Esophagus squamous epithelium (tissue), 5 donors: ENCODE measurements at places on chromosomes 6 and 20. TPM values are rescaled to one million over a fixed set of nuclear protein-coding genes. Genes with fewer than 3 reads are reported as not detected.

The SOBP gene
- 1.4 TPM for total RNA-seq

The GRIK2 gene
- not detected for total RNA-seq

The RHAG gene
- 0.19 TPM for total RNA-seq

The TBC1D7 gene
- 8.2 TPM for total RNA-seq

The GLP1R gene
- 0.15 TPM for total RNA-seq

The EPHA7 gene
- 0.47 TPM for total RNA-seq

The C20orf96 gene
- total RNA-seq: 1.1 TPM

DNA sequence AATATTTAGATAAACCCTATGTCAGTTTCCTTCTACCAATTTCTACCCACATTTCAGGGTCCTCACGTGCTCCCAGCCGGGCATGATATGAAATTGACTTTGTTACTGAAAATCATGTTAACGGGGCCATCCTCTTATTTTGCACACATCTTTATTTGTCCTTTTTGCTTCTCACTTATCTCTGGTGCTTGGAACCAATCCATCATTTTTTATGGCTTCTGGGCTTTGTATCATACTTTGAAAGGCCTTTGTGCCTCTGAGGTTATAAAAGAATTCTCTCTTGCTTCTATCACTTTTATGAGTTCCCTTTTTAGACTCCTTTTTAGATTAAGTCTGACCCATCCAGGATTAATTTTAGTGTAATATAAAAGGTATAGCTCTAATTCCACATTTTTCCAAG lies 117.1 kb upstream of the PRND start:
- no peak for DNase-seq

DNA sequence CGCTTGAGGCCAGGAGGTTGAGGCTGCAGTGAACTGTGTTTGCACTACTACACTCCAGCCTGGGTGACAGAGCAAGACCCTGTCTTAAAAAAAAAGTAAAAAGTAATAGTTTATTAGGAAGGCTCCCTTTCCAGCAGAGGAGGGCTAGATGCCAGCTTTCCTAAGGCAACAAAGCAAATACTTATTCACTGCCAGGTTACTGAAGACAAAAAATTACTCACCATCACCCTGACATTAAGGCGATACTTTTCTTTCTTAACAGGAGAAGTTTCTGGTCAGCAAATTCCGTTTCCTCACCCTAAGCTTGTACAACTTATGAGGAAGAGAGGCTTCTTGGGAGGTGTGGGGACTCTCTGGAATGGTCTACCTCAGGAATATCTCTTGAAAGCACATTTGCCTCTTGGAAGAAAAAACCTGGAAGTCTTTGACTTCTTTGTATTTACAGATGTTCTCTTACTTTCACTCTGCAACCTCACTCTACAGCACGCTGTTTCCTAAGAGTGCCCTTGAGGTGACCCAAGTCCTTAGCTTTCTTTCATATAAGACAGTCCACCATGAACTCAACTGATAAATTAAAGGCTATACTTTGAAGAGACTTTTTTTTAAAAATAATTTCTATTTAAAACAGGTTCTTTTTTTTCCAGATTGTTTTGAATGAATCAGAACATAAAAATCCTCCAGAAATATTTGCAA lies 52.9 kb upstream of the TRAF3IP2 start:
- no peak for DNase-seq

- DNase-seq: no peak
These were observed 235.8 kb downstream of the GMPR start for GRCh38 chr6:16473908-16474771.

DNA sequence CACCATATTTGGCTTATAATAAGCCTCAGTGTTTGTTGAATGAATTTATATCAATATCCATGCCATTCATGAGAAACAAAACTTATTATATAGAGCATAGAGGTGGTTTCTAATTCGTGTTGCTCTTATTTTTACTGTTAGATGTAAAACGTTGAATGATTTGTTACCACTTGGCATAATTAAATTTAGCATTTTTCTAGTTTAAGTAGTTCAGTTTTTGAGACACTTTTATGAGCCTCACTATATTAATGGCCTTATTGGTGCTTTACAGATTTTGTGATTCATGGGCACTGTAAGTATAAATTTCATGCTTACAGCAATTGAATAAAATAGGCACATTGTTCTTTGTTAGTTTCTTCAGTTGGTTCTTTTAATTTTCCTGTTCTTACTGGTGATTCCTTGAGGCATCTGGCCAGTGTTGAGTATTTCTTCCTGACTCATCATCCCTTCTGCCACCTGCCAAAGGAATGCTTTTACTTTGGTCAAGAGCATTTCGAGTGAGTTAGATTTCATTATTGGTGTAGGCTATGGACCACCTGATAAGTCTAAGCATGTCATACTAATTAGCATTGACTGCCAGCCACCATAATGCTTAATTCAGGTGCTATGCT lies 34.8 kb downstream of the CDKAL1 start:
- no peak for DNase-seq

DNA sequence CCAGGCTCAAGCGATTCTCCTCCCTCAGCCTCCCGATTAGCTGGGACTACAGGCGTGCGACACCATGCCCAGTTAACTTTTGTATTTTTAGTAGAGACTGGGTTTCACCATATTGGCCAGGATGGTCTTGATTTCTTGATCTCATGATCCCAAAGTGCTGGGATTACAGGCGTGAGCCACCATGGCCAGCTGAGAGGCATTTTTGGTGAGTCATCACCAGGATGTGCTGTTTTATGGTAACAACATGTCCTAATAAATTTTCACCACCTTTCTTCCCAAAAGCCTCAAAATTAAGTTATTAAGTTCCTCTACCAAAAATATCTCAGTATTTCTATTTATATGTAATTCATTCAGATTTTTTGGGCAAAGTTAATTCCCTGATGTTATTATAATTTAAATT lies 53.5 kb downstream of the COL21A1 start:
- no peak for DNase-seq

DNA sequence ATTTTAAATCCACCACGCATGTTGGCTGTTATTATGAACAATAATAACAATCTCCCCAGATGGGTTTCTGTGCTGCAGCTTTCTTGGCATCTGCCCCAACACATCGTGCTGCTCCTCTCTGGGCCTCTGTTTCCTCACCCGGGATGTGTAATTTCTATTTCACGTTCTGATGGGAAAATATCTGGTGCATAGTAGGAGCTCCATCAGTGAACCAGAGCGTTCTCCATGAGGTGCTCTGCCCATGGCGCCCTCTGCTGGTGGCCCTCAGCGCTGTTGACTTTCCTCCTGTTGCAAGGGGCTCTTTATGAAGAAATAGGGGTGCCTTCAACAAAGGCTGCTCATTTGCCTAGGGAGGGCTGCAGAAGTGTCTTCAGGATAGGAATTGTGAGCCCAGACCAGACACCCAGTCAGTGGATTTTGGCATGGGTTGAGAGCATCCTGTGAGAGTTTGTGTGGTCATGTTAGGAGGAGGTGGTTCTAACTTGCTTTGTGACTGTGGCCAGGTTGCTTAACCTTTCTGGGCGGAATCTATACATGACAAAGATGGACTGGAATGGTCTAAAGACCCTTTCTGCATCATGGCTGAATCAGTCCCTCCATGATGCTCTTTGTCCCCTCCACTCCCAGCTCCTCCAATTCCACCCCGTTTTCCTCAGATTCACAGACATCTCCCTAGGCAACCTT lies 8.1 kb downstream of the SCRT2 start:
- no peak for DNase-seq

- DNase-seq: no peak
These were observed 218.5 kb downstream of the SIM1 start for GRCh38 chr6:100246206-100246605.

DNA sequence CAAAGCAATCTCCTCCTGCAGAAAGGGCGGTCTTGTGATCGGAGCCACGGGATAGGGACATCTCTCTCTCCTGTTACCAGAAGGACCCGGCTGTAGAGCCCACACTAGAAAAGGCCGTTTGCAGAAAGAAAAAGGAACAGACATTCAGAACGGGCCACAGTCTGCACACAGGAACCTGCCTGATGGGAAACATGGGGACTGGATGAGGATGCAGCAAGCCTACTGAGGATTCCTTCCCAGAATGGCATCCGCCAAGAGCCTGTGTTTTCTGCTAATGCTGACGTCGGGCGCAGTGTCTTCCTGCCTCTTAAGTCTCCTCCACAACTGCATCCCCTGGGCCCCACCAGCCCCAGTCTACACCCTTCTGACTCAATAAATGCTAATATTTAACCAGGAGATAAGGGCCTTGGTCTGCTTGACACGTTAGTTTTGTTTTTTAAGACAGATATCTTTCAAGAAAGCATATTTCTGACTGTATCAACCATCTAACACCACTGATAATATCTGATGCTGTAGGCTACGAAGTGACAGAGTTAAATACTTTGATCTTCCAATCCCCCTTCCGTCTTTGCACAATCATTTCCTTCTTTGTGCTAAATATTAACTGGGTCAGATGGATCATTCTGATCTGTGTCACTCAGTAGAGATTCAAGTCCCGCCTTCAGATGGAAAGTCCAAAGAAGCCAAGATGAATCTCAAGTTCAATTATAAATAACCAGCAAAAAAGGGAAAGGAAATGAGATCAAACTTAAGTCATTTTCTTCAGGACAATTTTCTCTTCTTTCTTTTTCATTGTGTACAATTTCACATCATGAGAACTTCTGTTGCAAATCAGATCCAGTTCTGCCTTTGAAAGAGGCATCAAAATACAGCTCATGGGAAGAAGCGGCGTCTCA lies 20.7 kb downstream of the FAM50B start:
- no peak for DNase-seq

- DNase-seq: no peak
These were observed 82.7 kb upstream of the TOP1 start for GRCh38 chr20:40945754-40946450.

DNA sequence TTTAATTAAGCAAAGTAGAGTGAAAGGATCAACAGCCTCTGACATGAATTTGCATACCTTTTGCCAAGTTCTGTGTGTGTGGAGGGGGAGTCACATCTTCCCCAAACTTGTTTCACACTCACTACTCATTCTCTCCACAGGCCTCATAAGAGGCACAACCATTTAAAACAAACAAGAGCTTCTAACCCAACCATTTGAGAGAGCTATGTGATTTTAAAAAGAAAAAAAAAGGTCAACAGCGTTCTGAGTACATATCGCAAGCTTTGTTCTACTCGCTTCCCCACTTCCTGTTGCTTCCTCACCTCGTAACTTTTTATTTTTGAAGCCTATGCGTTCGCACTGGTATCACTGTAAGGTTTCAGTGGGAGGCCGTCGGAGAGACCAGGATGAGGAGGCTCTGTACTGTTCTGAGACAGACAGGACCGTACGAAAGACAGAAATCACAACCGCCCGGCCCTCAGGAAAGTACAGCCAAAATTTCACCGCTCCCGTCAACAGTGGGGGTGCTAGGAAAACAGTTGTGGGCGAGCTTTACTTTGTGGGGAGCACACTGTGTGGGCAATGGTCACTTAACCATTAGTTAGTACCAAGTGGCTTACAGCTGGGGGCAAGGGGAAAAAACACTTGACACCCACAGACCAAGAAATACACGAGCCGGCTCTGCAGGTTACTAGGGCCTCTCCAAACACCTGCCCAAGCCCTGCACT lies 61.3 kb downstream of the TRERF1 start:
- DNase-seq: no peak

DNA sequence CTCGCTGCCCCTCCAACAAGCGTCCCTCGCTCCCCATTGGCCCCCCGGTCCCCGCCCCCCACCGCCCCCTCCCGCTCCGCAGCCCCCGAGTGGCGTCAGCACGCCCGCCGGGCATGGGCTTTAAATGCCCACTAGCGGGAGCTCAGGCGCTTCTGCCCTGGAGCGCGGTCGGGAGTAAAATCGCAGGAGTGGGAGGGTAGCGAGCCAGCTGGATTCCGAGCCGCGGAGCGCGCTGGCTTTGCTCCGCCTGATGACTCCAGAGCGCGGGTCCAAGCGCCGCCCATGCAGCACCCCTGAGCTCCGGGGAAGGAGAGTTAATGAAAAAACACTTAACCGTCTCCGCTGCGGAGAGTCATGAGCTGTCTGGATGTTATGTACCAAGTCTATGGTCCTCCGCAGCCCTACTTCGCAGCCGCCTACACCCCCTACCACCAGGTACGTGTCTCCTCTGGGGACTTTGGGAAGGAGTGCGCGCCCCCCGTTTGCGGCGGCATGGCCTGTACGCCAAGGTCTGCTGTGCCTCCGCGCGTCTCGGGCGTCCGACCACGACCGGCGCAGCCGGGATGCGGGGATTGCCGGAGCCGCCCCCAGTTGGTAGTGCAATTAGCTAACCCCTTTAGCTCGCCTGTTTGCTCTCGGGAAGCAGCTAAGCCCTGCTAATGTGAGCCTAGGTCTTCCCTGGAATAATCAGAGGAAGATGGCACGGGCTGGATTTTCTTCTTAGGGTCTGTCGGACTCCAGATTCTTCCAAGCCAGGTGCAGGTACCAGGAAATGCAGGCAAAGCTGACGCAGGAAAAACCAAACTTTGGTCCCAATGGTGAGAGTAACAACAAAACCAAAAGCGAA lies at the start of gene VGLL2:
TSS of gene VGLL2 (plus strand) at position 149 of the 847 bp plus-strand sequence. CDS start at position 355, 206 bp downstream.
- DNase-seq: no peak

GRCh38 chr6:4327841-4328240 lies 192.5 kb upstream of the ECI2 start:
- DNase-seq: no peak

GRCh38 chr6:47952640-47953039 lies 158.4 kb downstream of the PTCHD4 start:
- DNase-seq: no peak

DNA sequence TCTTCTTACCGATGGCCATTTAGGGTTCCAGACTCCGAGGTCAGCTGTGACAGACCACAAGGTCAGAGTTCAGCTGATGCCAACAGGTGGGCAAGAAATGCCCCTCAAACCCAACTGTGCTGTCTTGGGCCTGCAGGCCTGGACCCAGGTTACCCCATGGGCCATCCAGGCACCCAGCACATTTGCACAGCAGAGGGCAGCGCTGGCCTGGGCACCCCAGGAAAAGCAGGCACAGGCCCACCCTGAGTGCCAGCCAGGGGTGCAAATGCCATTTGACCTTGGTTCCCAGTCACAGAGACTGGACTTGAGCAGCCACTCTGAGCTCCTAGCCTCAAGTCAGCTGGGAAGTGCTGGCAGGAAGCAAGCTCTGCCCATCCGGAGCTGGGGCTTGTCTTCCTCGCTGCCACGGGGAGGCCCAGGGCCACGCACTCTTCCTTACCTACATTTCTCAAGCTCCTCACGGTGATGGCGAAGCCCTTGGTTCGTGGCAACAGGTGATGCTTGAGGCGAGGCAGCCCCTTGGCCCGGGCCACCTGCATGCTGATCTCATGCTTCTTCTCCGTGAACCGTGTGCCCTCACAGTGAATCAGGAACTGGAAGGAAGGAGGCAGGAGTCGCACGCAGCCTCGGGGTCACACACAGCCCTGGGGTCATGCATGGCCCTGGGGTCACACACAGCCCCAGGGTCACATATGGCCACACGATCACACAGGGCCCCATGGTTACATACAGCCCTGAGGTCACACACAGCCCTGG lies 120.8 kb downstream of the AGPAT4 start:
- DNase-seq: no peak

- no peak for DNase-seq
These were observed 223.4 kb upstream of the FOXQ1 start for GRCh38 chr6:1088492-1089001.

- DNase-seq: no peak
These were observed 32.7 kb upstream of the FANCE start for GRCh38 chr6:35419417-35419816.

DNA sequence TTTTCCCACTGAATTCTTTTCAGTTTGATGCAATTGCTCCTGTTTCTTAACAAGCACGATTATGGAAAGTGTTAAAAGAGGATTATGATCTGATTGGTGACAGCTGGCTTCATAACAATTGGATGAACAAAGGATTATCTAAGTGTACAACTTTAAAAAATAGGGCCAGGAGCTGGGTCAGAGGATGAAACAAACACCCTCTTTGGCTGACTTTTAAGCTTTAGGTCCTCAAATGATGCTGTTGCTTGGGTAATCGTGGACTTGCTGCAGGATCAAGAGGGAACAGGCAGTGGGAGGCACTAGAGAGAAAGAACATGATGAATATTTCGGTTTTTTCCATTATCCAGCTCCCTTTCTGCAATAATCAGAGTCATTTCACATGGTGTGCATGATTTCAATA lies 35.5 kb upstream of the TMX4 start:
- no peak for DNase-seq
